ENCODE measurements at places on chromosomes 5 and 9.
A peak's percentile ranks its signal among the peaks of the same experiment; 100 is the strongest.

GRCh38 chr5:140609126-140609525 is 23.8 kb downstream of the CD14 start:
- no peak for DNase-seq

GRCh38 chr5:141360685-141361084 is 891 bp downstream of the PCDHGB2 start:
- no peak for DNase-seq

GRCh38 chr5:139650031-139650688 is 2.0 kb downstream of the CXXC5 start:
- DNase-seq: no peak

GRCh38 chr9:119967867-119968535 is 598.8 kb upstream of the BRINP1 start:
- DNase-seq: no peak

- no peak for DNase-seq
Measured at GRCh38 chr9:137317021-137317717, 15.1 kb upstream of the NRARP start.

GRCh38 chr9:131060900-131061630 is 35.3 kb upstream of the AIF1L start:
- DNase-seq: no peak

GRCh38 chr5:27944471-27944870 is 906.1 kb upstream of the CDH9 start:
- no peak for DNase-seq

GRCh38 chr9:124784509-124784908 is 7.6 kb downstream of the OLFML2A start:
- peak; percentile 6 for DNase-seq

- no peak for DNase-seq
Measured at GRCh38 chr9:126363847-126364671, 37.4 kb downstream of the MVB12B start.

DNA sequence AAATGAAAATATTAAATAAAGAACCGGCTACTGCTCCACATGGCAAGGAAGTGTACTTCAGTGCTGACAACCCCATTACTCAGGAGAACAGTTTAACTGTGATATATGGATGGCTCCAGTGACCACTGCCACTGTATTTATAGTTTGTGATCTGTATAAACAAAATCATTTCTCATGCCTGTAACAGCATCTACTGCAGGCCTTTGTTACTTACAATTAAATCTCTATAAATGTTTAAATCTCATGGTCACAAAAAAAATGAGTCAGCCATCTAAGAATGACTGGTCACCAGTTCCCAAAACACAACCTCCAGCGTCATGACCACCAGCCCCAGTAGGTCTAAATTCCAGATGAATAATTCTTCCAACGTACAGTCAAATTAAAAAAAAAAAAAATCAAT is 24.6 kb downstream of the SERINC5 start:
- no peak for DNase-seq

GRCh38 chr5:141788296-141788970 is 89.8 kb downstream of the PCDH1 start:
- DNase-seq: no peak

GRCh38 chr9:125443367-125443766 is 181.7 kb downstream of the GAPVD1 start:
- DNase-seq: no peak

DNA sequence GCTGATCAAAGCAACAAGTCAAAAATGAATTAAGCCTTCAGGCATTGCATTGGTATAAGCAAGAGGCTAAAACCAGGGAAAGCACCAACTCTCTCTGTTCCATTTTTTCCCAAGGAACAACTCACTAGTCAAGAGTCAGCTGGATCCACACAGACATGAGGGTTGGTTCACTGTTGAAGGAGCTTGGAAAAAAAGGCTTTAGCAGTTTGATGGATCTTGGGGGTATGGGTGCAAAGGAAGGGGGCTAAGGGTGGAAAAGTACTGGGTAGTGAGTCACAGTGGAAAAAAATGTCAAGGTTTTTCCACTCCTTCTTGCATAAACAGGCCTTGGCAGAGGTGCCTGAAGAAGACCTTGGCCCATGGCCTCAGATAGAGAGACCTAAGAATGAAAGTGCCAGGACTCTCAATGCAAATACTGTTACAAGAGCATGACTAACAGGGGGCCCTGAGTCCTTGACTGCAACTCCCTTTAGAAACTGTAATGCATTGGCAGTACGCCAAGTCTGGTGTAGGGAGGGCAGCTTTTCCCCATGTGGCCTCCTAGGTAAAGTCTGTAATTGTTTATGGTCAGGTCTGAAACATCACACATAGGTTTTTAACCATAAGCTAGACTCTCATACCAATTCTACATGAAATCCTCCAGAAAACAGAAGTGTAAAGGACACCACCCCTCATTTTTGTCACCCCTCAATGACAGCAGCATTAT is 23.7 kb downstream of the ACTL7A start:
- no peak for DNase-seq

- DNase-seq: no peak
Measured at GRCh38 chr9:99866398-99866797, 40.1 kb upstream of the STX17 start.

Measured in right hindlimb (tissue), 1 donor.